T-helper 2 cell (primary cell): ENCODE measurements at places on chromosomes 12 and 14.

GRCh38 chr12:122318607-122319605 lies 52.6 kb upstream of the VPS33A start:
- no peak for DNase-seq

- DNase-seq: no peak
These were observed 4.2 kb upstream of the IRF9 start for GRCh38 chr14:24156840-24157239.

- DNase-seq: peak; percentile 91
These were observed 853 bp downstream of the USP5 start for GRCh38 chr12:6852651-6853354.

- DNase-seq: no peak
These were observed 250.9 kb upstream of the FOXN3 start for GRCh38 chr14:89667983-89668382.

DNA sequence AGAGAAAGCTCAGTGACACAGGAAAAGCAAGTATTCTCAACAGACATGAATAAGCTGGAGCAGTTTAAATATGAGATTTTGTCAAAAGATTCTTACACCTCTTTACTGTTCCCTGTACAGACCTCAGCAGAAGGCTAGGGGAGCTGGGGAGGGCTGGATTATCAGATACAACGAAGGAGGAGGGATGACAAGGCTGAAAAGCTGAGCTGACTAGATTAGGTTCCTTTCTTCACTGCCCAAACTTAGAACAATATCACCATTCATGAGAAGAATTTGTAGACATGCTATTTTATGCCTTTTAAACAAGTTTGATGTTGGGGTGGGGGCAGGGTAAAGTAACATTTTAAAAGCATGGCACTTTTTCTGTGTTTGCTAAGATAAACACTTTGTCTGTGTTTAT lies 611.1 kb downstream of the AACS start:
- DNase-seq: no peak

DNA sequence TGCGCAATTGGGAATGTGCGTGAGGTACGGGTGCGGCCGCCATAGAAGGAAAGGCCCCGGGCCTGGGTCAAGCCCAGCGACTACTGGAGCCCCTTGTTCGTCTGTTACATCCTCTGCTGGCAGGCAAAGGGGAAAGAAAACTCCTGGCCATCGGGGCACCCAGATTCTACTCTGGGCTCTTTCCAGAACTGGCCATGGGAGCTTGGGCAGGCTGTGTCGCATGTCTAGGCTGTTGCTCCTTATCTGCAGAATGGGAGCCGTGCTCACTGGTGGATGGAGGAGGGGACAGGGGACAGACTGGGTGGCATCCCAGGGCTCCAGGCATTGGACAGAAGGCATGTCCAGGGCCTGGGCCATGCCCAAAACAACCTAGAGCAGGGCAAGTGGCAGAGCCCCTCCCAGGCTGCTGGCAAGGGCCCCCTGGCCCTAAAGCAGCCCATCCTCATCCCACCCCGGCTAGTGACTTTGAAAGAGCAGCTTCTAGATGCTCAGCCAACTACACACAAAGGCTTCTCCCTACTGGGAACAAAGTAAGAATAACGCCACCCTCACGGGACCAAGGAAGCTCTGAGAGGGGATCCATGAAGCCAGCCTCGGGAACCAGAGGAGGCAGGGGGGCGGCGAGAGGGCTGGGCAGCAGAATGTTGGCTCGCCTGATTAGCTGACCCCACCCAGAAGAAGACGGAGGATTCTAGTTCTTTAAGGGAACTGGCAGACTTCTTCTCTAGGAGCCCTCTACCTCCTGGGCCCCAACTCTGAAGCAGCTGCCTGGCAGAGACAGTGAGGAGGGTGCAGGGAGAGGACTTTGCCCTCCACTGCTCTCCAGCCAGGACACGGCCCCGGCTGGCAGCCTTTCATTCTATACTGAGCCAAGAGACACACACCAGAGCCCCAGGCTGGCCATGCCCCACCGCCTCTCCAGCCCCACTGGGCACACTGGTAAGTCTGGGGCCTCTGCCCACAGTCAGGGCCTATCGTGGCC lies 96.8 kb downstream of the SINHCAF start:
- DNase-seq: no peak

DNA sequence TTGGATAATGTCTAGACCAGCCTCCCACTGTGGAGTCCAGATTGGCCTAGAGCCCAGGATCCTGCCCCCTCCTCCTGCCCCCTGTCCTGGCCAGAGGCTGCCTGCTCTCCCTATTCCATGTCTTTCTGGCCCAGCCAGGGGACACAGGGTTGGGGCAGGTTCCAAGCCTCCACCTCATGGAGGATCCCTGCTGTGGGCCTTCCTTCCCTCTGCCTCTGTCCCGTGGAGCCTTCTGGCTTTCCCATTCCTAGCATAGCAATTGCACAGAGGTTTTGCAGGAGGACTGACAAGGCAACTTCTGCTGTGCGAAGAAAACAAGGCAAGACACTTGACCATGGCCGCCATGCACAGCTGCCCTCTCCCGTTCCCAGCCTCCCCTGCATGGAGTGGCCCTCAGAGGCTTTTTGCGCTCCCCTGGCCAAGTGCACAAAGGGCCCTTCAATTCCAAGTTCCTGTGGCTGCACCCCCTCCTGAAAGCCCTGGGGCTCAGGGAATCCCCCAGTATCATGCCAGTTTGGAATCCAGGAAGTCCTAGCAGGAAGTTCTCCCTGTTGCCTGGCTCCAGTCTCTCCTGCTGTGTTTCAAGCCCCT lies 42.1 kb downstream of the KRT80 start:
- DNase-seq: no peak

DNA sequence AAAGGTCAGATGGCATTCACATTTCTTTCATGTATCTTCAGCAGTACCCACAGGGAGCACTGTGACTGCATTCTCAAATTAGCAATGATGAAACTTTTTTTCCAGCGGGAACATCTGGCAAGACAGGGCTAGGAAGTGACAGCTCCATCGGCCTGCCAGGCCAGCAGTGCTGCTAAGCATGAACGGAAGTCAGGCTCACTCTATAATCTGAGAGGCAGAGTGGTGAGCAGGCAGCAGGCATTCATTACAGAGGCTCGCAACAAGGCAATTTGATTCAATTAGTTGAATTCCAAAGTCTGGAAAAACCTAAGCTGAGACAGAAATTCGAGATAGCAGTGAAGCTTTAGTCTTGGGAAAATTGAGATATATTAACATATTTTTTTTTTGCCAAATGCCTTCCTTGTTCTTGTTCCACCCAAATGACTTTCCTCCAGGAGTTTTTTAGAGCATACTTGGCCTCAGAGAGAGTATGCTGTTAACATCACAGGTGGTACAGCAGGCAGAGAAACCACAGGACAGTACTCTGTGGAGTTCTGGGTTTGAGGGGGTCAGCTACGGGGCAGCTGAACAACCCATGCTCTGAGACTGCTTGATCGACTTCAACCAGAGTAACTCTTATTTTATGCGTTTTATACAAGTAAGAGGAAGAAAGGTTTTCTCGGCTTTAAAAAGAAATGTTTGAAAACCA lies 414.9 kb downstream of the APAF1 start:
- DNase-seq: no peak

DNA sequence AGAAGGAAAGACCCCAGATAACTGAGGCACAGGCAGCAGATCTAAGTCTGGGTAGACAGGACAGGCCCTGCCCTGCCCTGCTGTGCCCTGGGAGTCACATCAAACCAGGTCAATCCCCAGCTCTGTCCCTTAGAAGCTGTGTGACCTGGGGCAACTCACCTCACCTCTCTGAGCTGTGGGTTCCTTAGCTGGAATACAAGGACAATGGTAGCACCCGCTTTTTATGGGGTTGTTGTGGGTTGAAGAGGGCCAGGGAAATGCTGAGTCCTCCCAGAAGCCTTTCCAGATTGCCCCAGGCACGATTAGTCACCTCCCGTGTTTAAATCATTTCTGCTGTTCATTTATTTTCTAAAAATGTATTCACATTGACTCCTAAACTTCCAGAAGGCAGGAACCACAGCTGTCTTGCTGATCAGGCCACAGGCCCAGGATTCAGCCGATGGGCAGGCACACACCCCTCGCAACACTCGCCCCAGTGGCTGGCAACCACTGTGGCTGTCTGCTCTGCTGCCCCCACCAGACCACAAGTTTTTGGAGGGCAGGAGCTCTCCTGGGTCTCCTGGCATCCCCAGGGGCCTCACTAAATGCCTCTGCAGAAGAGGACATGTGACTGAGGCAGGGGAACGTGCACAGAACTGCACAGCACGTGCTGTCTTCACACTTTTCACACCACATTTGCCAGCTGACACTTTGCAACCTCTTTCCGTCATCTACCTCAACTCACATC lies 3.0 kb downstream of the SELPLG start:
- peak; percentile 58 for DNase-seq

GRCh38 chr12:90991952-90992465 lies 12.8 kb downstream of the EPYC start:
- DNase-seq: no peak

DNA sequence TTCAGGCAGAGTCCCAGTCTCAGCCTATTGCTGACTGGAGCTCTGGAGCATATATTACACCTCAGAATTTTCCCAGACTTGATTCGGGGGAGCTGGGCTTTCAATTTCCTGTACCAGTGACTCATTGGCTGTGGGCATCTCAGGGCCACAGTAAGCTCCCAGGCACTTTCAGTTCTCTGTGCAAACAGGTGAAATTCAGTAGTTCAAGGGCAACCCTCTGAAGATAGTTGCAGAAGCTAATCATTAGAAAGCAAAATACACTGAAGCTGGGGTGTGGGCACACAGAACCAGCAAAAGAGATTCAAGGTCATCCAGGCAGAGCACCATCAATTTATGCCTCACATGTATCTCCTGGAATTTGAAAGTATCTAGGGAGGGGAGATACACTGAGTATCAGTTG lies 8.1 kb upstream of the NIN start:
- no peak for DNase-seq

- DNase-seq: no peak
These were observed 454.1 kb upstream of the FLRT2 start for GRCh38 chr14:85075694-85076476.

GRCh38 chr14:97224016-97224415 lies 426.8 kb downstream of the VRK1 start:
- no peak for DNase-seq

- DNase-seq: no peak
These were observed 1027.4 kb downstream of the FSCB start for GRCh38 chr14:43479596-43480195.

- no peak for DNase-seq
These were observed 5.8 kb downstream of the AP5M1 start for GRCh38 chr14:57274551-57274950.

GRCh38 chr14:95250140-95250769 lies 69.5 kb downstream of the CLMN start:
- DNase-seq: no peak

DNA sequence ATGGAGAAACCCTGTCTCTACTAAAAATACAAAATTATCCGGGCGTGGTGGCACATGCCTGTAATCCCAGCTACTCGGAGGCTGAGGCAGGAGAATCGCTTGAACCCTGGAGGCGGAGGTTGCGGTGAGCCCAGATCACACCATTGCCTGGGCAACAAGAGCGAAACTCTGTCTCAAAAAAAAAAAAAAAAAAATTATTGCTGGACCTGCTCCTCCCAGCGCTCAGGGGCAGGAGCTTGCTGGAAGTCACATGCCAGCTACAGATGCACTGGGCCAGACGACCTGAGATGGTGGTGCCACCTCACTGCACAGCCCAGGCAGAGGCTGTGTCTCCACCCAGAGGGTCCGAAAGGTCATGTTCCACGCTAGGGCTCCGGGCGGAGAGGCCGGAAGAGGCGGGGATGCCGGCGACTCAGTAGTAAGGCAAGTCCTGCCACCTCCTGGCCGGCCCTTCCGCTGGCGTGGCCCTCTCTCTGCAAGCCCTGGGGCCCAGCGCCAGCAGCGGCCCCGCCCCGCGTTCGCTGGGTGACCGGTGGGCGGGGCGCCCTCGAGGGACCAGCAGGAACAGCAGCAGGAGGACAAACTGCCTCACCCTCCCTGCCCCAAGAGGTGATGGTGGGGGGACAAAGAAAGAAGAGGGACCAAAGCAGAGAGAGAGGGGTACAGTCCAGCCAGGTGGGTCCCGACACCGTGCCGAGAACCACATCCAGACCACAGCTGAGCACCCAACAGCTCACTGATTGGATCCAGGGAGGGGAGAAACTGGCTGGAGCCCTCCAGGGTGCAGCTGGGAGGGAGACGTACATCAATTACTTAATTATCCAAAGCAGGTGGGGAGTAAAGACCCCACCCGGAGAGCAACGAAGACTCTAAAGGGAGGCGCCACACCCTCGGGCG lies 3.6 kb upstream of the RHOF start:
- no peak for DNase-seq
